ENCODE measurements at places on chromosomes 11 and 22.

- no peaks in the 10 kb centered on the region for H3K4me1 ChIP-seq
- no peak overlapping the region for H3K27ac ChIP-seq
- H3K4me3 ChIP-seq = no peak overlapping the region
Measured at GRCh38 chr11:6778518-6778917, 4.3 kb upstream of the OR2AG1 start.

- no peaks in the 10 kb centered on the region for H3K36me3 ChIP-seq
- H3K4me1 ChIP-seq = no peaks in the 10 kb centered on the region
- DNase-seq = no peak
- H3K4me3 ChIP-seq = no peak overlapping the region
Measured at GRCh38 chr22:19526702-19527111, 2.5 kb upstream of the CLDN5 start.

GRCh38 chr22:33539902-33540751, 380.1 kb downstream of the LARGE1 start:
- H3K27ac ChIP-seq = no peak overlapping the region
- H3K4me3 ChIP-seq = no peak overlapping the region
- no peak for DNase-seq
- no peaks in the 10 kb centered on the region for H3K36me3 ChIP-seq

- no peaks in the 10 kb centered on the region for H3K36me3 ChIP-seq
- DNase-seq = no peak
- H3K4me1 ChIP-seq = no peaks in the 10 kb centered on the region
- no peak overlapping the region for H3K4me3 ChIP-seq
- no peak overlapping the region for H3K27ac ChIP-seq
Measured at GRCh38 chr11:9125185-9125886, 33.9 kb upstream of the SCUBE2 start.

DNA sequence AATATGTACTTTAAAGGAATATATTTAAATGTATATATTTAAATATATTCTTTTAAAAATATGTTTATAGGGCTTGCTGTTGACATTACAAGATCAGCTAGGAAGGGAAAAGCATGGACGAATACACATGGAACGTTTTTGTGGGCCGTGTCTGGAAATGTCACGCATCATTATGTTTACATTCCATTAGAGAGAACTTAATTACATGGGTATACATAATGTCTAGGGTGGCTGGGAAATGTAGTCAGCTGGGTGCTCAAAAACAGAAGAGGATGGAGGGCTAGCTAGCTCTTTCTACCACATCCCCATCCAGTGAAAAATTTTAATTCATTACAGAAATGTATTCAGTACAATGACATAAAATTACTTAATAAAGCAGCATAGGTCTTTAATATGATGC, 371.2 kb downstream of the DYNC2H1 start:
- DNase-seq = no peak
- H3K4me1 ChIP-seq = no peaks in the 10 kb centered on the region
- H3K36me3 ChIP-seq = no peaks in the 10 kb centered on the region
- H3K27ac ChIP-seq = no peak overlapping the region
- H3K4me3 ChIP-seq = no peak overlapping the region

GRCh38 chr22:23565305-23565914, 14.7 kb downstream of the IGLL1 start:
- peaks cover 6% of the 10 kb centered on the region for H3K4me1 ChIP-seq
- no peak overlapping the region for H3K4me3 ChIP-seq

GRCh38 chr22:21026783-21027692, 5.3 kb downstream of the SLC7A4 start:
- H3K27ac ChIP-seq = no peak overlapping the region
- DNase-seq = no peak
- no peak overlapping the region for H3K4me3 ChIP-seq
- no peaks in the 10 kb centered on the region for H3K4me1 ChIP-seq
- H3K36me3 ChIP-seq = no peaks in the 10 kb centered on the region

DNA sequence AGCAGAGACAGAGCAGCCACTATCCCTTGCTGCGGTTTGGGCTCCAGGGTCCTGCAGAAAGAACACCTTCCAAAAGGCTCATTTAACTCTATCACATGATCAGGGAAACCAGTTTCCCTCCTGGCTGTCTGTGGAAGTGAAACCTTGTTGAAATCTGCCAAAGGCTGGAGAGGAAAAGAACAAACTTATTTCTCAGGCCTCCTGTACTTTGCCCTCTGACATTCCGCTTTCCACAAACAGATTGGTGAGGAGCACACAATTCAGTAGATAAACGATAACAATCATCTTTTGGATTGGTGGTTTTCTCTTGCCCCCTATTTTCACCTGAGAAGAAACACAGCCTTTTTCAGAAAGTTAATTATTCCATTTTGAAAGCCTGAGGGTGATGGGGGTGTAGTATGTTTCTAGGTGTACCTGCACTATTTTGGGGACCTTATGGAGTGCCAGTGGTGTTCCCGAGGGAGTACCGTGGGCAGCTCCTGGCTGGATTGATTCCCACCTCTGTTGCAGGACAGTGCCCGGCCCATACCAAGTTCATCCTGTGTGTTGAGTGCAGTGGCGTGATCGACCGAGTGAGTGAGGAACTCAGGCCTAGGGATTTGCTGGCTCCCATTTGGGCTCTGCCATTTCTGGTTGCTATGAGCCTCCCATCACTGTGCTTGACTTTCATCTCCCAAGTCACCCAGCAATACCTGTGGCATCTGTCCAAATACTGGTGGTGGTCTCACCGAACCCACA, 102.0 kb downstream of the TBC1D22A start:
- no peaks in the 10 kb centered on the region for H3K27me3 ChIP-seq
- no peak overlapping the region for H3K27ac ChIP-seq
- H3K36me3 ChIP-seq = no peaks in the 10 kb centered on the region

GRCh38 chr22:47218671-47219070, 456.2 kb downstream of the TBC1D22A start:
- no peak overlapping the region for H3K27ac ChIP-seq
- no peaks in the 10 kb centered on the region for H3K36me3 ChIP-seq
- H3K27me3 ChIP-seq = no peaks in the 10 kb centered on the region

GRCh38 chr22:46673662-46674236, 53.6 kb downstream of the GRAMD4 start:
- H3K27me3 ChIP-seq = no peaks in the 10 kb centered on the region
- H3K36me3 ChIP-seq = peaks cover 2% of the 10 kb centered on the region
- H3K27ac ChIP-seq = no peak overlapping the region
- DNase-seq = no peak
- no peak overlapping the region for H3K4me3 ChIP-seq

DNA sequence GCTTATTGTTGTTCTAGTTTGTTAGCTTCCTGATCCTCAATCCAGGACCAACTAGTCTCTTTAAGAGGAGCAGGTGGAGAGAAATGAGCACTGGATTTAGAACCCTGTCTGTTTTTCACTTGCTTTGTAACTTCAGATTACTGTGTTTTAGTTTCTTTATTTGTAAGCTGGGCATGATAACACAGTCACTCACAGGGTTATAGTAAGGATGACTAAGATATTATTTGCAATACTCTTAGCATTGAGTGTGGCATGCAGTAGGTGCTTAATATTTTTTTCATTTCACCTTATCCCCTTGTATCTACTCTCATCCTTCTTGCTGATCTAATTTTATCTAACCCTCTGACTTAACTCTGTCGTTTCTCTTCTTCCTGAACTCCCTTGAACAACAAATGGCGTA, 33.8 kb downstream of the DNHD1 start:
- H3K4me1 ChIP-seq = no peaks in the 10 kb centered on the region
- H3K27ac ChIP-seq = no peak overlapping the region
- no peak overlapping the region for H3K4me3 ChIP-seq
- no peaks in the 10 kb centered on the region for H3K36me3 ChIP-seq

DNA sequence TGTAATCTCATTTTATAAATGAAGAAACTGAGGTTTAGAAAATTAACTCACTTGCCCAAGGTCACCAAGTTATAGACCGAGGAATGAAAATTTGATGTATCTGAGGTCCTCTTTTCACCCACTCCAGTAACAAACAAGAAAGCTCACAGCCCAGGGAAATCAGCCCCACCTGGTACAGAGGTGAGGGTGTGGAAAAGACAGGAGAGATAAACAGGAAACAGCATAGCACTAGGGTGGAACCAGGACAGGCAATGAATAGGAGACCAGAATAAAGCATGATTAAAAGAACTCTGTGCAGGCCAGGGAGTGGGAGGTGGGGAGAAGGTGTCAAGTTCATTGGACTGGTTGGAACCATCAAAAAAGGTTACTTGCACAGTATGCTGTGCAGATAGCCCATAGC, 46.2 kb upstream of the SMCO4 start:
- no peaks in the 10 kb centered on the region for H3K36me3 ChIP-seq
- no peak for DNase-seq
- no peak overlapping the region for H3K27ac ChIP-seq
- H3K4me1 ChIP-seq = no peaks in the 10 kb centered on the region

DNA sequence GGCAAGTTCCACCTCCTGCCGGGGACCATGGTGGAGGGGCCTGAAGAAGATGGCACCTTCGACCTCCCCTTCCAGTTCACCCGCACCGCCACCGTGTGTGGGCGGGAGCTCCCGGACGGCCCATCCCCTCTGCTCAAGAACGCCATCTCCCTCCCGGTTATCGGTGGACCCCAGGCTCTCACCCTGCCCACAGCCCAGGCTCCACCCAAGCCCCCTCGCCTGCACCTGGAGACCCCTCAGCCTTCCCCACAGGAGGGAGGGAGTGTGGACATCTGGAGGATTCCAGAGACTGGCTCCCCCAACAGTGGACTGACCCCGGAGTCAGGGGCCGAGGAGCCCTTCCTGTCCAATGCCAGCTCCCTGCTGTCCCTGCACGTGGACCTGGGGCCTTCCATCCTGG, 6.4 kb downstream of the CDC42EP2 start:
- H3K36me3 ChIP-seq = peaks cover 10% of the 10 kb centered on the region
- H3K4me1 ChIP-seq = peaks cover 6% of the 10 kb centered on the region
- no peak overlapping the region for H3K27ac ChIP-seq
- no peak for DNase-seq

GRCh38 chr11:103528046-103528445, 418.8 kb downstream of the DYNC2H1 start:
- no peak overlapping the region for H3K27ac ChIP-seq
- no peak for DNase-seq
- no peaks in the 10 kb centered on the region for H3K36me3 ChIP-seq
- H3K27me3 ChIP-seq = no peaks in the 10 kb centered on the region
- H3K4me1 ChIP-seq = no peaks in the 10 kb centered on the region

DNA sequence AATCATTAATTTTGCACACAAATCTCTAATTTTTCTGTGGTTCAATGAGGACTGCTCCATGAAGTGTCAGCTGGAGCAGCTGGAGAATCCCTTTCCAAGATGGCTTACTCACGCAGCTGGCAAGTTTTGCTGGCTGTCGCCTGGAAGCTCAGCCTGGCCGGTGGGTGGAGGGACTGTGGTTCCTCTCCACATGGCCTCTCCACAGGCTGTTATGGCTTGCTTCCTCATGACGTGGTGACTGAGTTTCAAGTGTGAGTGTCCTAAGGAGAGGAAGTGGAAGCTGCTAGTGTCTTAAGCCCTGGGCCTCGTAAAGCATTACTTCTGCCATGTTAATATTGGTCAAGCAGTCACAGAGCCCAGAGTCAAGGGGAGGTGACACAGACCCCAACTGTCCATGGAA, 14.0 kb upstream of the NRIP3 start:
- DNase-seq = no peak
- no peaks in the 10 kb centered on the region for H3K36me3 ChIP-seq
- no peak overlapping the region for H3K4me3 ChIP-seq
- H3K27ac ChIP-seq = no peak overlapping the region
- no peaks in the 10 kb centered on the region for H3K27me3 ChIP-seq

- H3K4me3 ChIP-seq = no peak overlapping the region
- H3K27me3 ChIP-seq = no peaks in the 10 kb centered on the region
- H3K36me3 ChIP-seq = no peaks in the 10 kb centered on the region
- peaks cover 49% of the 10 kb centered on the region for H3K4me1 ChIP-seq
- peak; percentile 96 for DNase-seq
Measured at GRCh38 chr11:118910309-118911112, 15.2 kb downstream of the BCL9L start.

- no peaks in the 10 kb centered on the region for H3K4me1 ChIP-seq
Measured at GRCh38 chr22:25437414-25438160, 126.9 kb upstream of the GRK3 start.

DNA sequence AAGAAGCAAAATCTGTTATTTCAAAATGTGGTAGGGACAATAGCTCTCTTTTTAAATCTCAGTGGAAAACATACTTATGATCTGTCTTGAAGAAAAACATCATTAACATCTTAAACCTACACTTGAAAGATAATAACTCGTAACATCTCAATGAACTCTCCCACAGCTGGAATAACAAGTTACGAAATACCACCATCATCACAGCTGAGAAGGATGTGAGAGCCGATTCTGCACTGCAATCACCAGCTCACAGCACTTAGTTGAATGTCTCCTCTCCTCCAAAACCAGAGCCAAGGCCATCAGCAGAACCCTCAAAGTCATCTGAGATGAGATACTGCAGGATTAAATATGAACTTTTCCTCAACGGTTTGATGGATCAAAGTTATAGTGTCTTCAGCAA, 124.3 kb downstream of the ARHGAP20 start:
- no peak for DNase-seq
- H3K36me3 ChIP-seq = no peaks in the 10 kb centered on the region
- no peak overlapping the region for H3K4me3 ChIP-seq
- no peaks in the 10 kb centered on the region for H3K4me1 ChIP-seq

DNA sequence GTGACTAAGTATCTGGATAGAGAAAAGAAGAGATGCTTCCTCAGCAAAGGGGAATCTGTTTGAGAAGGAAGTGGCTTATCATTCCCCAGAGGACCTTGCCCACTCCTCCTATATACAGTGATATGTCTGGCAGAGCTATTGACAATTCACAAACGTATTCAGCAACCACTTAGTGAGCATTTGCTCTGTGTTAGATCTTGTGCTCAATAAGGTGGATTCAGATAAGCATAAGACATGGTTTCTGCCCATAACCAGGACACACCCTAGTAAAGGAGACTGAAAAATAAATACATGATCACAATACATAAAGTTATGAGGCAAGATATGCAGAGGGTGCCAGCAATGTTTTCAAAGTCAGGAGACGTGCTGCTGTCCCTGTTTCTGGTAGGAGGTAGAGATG, 1.4 kb downstream of the TMEM9B start:
- no peak overlapping the region for H3K27ac ChIP-seq
- DNase-seq = no peak
- H3K27me3 ChIP-seq = no peaks in the 10 kb centered on the region
- no peaks in the 10 kb centered on the region for H3K36me3 ChIP-seq
- H3K4me1 ChIP-seq = no peaks in the 10 kb centered on the region
- no peak overlapping the region for H3K4me3 ChIP-seq

- DNase-seq = no peak
- no peak overlapping the region for H3K27ac ChIP-seq
- no peaks in the 10 kb centered on the region for H3K36me3 ChIP-seq
- H3K27me3 ChIP-seq = no peaks in the 10 kb centered on the region
Measured at GRCh38 chr11:78397398-78397797, 20.2 kb downstream of the GAB2 start.

DNA sequence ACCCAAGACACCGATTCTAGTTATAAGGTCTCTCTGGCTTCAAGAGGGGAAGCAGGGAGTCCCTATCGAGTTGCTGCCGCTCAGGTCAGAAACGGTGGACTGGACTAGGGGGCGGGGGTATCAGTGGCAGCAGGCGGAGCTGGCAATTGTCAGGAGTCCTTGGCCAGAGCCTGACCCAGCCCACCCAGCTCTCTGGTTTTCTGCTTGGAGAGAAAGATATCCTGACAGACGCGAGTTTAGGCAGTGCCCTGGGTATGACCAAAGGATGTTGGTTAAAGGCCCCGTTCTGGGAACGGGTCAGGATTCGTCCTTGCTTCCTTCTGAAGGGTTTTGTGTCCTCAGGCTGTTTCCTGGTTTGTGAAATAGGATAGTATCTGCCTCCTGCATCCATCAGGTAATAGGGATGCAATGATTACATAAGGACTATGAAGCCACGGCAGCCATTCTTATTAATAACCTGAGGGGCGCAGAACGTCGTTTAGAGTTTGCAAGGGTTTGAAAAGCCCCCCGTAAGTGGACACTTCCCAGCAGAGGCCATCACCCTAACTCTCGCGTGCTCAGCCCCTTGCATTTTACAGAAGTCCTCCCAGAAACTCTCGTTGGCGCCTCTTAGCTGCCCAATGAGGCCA, 700 bp upstream of the DEPDC5 start:
- peaks cover 6% of the 10 kb centered on the region for H3K4me1 ChIP-seq
- no peaks in the 10 kb centered on the region for H3K36me3 ChIP-seq
- no peaks in the 10 kb centered on the region for H3K27me3 ChIP-seq
